ENCODE measurements at places on chromosomes 7 and 10.
A peak's percentile ranks its signal among the peaks of the same experiment; 100 is the strongest.

GRCh38 chr10:28201410-28202400 is 101.2 kb downstream of the MPP7 start:
- DNase-seq, result no peak

DNA sequence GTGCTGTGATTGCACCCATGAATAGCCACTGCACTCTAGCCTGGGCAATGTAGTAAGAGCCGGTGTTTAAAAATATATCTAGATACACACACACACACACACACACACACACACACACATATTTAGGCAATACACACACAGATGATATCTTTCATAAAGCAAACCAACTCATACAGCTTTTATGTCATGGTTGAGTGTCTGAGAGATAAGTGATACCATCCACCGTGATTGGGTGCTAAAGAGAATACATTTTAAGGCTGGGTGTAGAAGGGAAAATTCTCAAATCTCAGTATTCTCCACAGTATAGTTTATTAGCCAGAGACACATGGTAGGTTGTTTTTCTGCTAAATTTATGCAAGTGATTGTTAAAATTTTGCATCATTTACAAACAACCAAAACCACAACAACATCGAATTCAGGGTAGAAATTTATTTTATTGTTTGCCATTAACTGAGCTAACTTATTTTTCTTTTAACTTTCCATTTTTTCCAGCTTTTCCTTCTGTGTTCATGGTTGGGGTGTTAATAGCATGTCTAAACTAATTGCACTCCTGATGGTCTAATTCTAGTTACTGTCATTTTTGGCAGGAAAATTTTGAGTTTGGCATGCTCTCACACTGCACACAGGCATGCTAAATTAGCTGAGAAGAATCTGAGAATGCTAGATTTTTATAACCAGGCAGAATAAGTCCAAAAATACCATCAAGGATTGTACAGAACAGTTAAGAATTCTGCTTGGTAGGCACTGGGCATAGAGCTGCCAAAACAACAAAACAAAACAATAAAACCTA is 57.9 kb upstream of the SYPL1 start:
- no peak for DNase-seq

DNA sequence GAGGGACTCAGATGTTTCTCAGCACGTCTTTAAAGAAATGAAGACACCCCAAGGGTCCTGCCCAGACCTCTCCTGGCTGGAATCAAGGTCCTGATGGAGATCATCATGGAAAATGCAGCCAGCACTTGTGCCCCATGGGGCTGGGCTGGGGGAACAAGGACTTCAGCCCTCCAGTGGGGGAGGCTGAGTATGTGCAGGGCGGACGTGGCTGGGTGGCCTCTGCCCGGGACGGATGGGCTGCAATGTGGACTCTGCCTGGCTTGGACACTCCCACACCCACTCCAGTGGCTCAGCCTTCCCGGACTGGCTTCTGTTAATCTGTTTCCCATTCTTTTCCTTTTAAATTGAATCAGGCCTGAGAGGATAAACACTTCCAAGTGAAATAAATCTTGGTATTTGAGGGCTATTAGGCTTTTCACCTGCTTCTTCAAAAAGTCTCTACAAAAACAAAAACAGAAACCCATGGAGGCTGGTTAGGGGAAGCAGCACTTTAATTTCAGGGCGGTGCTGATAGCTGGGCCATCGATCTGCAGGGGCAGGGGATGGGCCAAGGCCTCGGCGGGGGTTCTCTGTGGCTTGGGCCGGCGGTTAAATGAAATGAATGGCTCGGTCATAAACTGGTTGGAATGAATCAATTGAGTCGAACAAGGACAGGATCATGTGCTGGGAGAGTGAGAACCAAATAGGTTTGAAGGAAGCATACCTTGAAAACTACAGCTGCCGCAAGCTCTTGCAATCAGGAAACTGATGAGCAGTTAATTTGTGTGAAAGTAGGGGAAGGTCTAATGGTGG is 51.4 kb downstream of the ADARB2 start:
- no peak for DNase-seq

GRCh38 chr10:33791272-33791660 is 456.8 kb upstream of the NRP1 start:
- no peak for DNase-seq

DNA sequence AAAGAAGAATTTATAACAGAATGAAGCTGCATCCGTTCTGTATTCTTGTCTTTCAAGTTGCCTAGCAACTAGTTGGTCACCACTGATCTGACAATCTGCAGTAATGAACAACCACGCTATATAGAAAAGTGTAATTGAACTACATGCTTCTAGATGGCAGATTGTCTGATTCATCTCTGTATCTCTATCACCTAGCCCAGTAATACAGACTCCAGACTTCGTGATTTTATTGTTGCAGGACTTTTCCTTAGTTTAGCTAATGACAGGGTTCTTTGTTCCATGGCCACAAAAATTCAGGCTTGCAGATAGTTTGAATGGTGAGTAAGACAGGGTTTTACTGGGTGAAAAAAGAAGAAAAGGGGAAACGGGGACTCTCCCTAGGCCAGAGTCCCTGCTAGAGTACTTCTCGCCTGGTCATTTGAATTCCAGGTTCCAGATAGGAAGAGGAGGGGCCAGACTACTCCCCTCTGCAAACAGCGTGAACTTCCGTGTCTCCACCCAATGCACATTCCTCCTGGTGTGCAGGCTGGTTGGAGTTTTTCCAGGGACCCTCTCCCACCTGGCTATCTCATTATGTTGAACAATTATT is 45.9 kb downstream of the COL1A2 start:
- peak; percentile 31 for DNase-seq

GRCh38 chr10:132563485-132564248 is 26.1 kb downstream of the INPP5A start:
- no peak for DNase-seq

DNA sequence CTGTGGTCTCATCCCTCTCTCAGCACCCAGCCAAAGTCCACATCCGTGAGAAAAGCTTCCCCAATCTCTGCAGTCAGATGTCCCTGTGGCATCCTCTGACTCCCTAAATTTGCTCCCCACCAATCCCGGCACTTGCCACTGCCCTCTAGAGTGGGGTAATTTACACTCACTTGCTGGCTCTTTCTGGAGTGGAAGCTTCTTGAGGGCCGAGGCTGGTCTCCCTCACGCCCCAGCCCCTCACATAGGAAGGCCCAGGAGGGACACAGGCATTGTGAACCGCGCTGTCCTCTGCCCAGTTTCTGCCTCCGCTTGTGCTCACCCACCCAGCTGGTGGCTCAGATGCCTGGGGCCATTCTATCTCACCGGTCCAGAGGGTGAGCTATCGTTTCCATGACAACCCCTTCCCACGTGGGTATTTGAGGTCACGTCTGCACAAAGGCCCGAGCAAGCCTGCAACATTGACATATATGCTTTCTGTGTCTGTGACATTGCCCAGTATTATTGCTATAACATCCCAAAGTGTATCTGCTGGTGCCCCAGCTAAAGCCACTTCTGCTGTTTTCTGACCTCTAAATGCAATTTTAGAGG is 97.3 kb upstream of the CTBP2 start:
- DNase-seq, result peak; percentile 11

GRCh38 chr7:139711991-139712743 is 65.6 kb downstream of the HIPK2 start:
- DNase-seq, result no peak

DNA sequence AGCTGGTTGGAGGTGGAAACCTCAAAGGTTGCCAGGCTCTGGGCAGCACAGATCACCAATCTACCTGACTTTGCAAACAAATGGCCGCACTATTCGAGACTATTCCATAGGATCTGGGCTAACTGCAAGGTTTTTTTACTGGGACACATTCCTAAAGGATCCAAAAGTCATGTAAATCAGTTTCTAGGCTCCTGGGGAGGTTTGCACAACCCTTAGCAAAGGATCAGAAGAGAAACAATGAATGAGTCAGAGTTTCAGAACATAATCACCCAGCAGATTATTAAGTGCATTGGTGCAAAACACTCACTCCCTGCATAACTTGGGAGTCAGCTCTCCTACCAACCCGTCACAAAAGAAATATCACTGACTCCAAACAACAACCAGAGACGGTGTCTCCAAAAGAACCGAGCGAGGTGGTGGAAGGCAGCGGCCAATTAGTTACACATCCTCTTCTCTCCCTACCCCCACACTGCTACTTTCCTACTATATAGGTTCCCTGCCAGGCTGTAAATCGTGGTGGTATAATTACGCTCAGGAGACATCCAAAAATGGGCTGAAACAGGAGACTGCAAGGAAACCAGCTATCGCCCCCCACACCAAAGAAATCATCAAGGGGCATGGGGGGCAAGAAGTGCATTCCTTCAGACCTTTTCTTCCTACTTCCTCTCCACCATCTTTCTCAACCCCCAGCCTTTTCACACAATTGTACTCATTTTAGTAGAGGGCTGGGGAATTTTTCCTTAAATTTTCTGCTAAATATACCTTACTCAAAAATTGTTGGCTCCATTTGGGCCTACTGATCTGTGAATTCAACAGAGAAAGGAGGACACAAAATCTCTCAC is 3.2 kb downstream of the UBE2H start:
- peak; percentile 84 for DNase-seq

DNA sequence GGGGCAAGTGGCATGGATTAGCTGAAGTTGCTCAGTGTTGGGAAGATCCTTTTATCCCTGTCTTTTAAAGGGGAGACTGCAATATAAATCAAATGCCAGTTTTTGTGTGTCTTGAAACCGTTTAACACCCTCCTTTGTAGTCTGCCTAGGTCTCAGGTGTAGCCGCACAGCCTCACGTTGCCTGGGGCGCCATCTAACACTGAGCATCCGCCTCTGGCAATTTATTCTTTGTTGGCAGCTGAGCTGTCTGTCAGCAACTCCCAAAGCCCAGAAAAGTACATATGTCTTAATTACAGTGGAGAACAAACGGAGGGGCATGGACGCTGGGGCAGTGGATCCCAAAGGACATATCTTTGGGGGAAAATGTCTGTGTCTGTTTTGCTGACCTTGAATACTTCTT is 254.7 kb downstream of the STK31 start:
- DNase-seq, result no peak
